ELF-1 (cell line): ENCODE measurements at places on chromosomes 11 and 22.

DNA sequence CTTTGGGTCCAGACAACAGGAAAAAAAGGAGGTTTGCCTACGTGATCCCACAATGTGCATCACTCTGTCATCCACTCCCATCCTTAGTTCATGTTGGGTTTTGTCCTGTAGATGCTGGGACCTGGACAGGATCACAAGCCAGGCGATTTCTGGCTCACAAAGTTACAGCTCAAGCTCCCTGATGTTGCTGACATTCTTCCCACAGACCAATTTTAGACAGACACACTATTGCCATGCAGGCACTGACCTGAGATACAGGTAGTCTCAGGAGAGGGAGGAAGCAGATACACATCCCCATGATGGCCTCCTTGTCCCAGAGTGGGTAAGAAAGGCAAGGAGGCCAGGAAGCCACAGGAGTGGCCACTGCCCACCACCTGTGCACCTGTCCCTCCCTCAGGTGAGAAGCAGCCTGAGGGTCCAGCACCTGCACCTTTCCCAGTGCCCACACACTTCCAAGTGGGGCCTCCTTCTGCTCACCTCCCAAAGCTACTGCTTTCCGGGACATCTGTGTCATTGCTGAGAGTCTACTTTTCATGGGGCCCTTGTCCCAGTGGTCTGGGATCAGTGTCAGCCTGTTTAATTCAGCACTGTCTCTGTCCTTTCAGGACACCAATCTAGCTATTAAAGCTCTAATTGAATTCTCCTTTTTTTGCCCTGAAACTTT lies 52.0 kb upstream of the TOP3B start:
- no peak for DNase-seq

DNA sequence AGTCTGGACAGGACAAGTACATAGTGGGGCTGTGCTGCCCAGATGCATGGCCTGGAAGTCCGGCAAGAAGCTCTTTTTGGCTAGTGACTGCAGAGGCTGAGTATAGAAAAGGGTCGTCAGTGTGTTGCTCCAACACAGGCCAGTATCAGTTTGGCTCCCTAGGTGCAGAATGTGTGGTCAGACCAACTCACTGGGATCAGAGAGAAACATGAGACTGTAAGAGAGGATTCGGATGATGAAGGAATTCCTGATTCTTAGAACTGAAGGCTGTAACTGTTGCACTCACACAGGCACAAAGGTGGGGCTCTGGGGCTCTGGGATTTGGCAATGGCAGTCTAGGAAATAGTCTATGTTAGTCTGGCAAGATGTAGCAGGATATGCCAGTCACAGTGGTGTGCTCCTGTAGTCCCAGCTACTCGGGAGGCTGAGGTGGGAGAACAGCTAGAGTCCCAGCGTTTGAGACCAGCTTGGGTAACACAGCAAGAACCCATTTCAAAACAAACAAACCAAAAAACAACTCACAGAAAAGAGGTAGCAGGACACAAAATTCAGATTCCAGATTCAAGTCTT lies 11.1 kb upstream of the UPB1 start:
- DNase-seq: no peak

- DNase-seq: no peak
These were observed 38.6 kb upstream of the CALCB start for GRCh38 chr11:15034687-15035267.

GRCh38 chr22:25741692-25742626 lies at the start of gene MYO18B:
TSS of gene MYO18B (plus strand) at chr22:25742188. CDS start at chr22:25761093, 18,905 bp downstream.
- DNase-seq: no peak
